ENCODE measurements at places on chromosomes 2 and 18.

GRCh38 chr2:69453475-69454129 is 16.4 kb upstream of the NFU1 start:
- DNase-seq: no peak

DNA sequence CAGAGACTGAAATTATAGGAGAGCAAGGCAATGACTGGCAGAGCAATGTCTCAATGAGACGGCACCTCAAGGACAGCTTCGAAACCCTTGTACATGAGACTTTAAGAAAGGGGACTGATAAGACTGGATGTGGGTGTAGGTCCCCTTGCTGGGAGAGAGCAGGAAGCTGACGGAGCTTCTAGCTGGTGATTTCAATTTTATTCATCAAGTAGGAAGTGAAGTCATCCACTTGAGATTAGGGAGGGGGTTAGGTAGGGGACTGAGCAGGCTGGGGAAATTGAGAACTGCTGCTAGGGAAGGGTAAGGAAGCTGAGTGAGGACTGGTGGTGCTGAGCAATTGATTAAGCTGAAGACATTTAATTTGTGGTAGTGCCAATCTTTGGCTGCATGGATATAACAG is 99.5 kb upstream of the ITGB6 start:
- no peak for DNase-seq

GRCh38 chr2:70733646-70734180 is 34.3 kb downstream of the ADD2 start:
- no peak for DNase-seq

DNA sequence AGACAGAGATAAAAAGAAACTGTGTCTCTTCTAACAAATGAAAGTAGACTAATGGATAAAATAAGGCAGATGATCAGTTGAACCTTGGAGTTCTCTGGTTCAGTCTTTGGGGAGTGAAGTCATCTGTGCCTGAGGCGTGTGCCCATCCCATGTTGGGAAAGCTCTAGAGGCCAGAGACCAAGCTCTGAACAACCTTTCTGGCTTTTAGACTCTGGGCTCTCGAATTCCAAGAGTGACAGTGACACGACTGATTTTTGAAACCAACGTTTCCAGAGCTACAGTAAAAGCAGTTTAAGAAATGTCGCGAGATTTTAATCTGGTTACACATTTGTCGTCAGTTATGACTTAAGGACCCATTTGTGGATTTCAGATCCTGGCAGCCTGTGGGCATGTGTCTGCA is 83.7 kb upstream of the APCDD1 start:
- no peak for DNase-seq

GRCh38 chr2:72722492-72723070 is 103.3 kb downstream of the EXOC6B start:
- no peak for DNase-seq

DNA sequence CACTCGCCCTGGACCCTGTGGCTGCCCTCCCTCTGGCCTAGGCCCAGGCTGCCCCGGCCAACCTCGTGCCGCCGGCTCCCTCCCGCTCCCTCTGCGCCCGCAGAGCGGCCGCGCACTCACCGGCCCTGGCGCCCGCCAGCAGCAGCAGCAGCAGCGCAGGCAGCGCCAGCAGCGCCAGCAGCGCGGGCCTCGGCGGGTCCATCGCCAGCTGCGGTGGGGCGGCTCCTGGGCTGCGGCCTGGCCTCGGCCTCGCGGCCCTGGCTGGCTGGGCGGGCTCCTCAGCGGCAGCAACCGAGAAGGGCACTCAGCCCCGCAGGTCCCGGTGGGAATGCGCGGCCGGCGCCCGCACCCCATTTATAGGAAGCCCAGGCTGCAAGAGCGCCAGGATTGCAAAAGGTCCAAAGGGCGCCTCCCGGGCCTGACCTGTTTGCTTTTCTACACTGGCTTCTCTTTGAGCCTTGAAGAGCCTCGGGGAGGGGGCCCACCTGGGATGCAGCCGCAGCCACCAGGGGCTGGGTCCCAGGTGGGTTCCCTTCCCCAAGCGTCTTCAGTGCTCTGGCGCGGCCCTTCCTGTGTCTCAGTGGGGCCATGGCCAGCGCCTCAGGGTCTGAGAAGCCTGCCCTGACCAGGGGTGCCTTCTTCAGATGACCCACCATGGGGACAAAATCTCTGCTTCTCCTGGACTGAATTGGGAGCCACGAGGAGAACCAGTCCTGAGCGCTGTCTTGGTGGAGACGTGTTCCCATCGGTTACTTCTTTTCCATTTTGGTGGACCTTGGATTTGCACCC is at the start of gene APOB:
APOB (minus strand) TSS at position 330 of the 789 bp plus-strand sequence; CDS start at position 202, 128 bp downstream.
- DNase-seq: no peak

GRCh38 chr2:173210270-173211196 is 134.9 kb downstream of the MAP3K20 start:
- DNase-seq: peak; percentile 69

DNA sequence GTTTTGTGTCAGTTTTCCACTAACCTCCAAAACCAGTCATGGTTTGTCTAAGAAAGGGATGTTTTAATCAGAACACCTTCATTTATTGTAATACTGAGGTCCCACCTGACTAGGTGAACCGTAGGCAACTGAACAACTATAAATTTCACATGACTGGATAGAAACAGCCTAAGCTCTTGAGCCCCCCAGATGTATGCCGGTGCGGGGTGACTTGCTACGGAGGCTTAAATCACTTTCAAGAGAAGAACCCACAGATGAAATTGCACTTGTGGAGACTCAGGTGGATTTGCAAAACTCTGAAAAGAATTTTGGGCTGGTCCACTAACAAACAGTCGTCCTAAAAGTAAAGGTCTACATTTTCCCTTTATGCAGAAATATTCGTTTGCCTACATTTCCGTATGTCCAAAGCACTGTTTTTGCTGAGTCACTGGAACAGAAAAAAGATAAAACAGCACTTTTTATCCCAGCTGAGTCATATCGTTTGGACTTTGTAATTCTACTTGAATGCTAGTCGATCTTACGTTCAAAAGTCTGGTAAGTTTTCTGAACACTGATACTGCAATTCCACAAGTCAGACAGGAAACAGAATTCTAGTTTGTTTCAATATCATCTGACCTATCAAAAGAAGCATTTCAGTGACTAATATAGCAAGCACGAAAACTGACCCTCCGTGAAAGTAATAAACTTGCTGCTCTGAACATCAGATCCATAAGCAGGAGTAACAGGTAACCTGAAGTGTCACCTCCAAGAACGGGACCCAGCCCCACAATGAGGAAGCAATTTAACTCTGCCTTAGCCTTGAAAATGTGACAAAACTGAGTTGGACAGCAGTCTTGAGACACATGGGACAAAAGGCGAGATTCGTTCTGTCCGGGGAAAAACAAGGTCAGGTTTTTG is 18.1 kb downstream of the ZNF516 start:
- no peak for DNase-seq

GRCh38 chr2:118118479-118118878 is 30.2 kb downstream of the INSIG2 start:
- no peak for DNase-seq

- no peak for DNase-seq
Measured at GRCh38 chr2:127309468-127309867, 15.5 kb upstream of the ERCC3 start.

DNA sequence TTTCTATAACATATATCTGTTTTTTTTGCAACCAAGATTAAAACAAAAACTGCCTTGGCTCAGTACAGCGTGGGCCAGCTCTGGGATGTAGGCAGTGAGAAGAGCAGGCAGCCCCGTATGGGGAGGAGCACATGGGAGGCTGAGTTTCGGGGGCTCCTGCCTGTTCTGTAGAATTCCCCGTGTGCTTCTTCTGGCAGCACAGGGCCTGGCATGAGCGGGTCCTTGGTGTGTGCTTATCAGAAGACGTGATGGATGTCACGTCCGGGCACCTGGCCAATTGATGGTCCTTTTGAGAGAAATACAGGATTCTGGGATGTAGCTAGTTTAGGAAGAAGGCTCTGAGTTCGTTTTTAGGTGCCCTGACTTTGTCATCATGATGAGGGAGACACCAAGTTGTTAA is 16.2 kb downstream of the IMPA2 start:
- no peak for DNase-seq

DNA sequence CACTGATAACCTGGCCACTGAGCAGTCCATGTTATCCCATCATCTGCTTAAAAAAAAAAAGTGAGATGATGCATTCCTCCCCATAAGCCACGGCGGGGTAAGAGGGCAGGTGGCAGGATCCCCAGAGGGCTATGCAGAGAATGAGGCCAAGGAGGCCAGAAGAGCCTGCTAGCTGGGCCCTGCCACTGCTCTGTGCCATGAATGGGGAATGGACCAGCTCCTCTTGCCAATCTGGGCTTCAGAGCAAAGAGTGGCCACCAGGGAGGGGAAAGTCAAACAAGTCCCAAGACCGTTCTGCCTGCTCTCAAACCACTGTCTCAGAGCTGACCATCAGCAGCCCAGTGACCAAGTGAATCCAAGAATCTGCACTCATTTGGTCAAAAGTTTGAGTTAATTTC is 202.4 kb downstream of the TWIST2 start:
- no peak for DNase-seq

DNA sequence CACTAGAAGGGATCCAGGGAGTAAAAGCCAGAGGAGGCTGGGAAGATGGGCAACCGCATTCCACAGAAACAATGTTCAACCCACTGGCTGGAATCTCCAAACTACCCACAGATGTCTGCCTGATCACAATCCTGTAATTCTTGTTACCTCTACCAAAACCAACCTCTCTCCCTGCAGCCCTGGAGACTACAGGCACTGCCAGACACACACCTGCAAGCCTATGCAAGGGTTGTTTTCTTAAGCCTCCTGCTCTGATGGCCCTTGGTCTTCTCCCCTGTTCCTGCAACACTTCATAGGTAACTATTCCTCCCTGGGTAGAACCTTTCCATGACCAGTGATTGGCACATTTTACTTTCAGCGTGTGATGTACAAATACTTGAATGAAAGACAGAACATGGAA is 21.9 kb downstream of the ST6GAL2 start:
- DNase-seq: no peak

DNA sequence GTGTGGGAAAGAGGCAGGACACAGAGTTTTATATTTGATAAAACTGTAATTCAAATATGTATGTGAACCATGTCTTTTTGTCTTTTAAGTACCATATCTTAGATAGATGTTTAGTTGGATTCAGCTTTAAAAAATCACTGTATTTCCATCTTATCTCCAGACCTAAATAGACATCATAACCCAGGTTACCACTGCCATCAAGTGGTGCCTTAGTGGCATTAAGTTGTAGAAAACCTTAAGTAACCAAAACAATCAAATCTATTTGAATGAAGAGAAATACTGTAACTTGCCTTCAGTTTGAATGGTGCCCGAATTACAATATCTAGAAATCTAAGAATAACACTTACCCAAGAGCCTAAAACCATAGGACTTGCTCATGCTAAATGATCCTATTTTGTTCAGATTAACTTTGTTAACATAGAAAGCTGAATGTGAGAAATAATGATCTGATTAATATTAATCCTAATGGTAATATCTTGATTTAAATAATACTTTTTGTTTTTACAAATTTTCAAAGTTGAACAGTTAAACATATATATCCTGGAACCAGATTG is 92.5 kb upstream of the MAP2 start:
- peak; percentile 7 for DNase-seq

- DNase-seq: no peak
Measured at GRCh38 chr18:31549416-31549815, 42.3 kb upstream of the TTR start.

GRCh38 chr2:218194880-218195279 is 22.1 kb upstream of the ARPC2 start:
- DNase-seq: no peak

DNA sequence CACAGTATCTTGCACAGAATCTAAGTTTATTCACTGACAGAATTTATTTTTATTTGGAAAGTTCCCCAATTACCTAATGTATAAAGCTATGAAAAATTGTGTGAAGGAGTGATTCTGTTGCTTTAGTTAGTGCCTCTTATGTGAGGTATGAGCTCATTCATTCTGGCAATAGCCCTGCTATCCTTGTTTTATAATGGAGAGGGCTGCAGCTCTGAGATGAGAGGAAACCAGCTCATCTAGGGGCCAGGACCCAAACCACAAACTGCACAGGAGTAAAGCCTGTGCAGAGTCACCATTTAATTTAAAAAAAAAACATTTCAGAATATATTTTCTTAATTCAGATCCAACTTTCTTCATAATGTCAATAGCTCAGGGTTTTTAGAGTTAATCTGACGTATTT is 383.0 kb downstream of the TMEM182 start:
- no peak for DNase-seq

DNA sequence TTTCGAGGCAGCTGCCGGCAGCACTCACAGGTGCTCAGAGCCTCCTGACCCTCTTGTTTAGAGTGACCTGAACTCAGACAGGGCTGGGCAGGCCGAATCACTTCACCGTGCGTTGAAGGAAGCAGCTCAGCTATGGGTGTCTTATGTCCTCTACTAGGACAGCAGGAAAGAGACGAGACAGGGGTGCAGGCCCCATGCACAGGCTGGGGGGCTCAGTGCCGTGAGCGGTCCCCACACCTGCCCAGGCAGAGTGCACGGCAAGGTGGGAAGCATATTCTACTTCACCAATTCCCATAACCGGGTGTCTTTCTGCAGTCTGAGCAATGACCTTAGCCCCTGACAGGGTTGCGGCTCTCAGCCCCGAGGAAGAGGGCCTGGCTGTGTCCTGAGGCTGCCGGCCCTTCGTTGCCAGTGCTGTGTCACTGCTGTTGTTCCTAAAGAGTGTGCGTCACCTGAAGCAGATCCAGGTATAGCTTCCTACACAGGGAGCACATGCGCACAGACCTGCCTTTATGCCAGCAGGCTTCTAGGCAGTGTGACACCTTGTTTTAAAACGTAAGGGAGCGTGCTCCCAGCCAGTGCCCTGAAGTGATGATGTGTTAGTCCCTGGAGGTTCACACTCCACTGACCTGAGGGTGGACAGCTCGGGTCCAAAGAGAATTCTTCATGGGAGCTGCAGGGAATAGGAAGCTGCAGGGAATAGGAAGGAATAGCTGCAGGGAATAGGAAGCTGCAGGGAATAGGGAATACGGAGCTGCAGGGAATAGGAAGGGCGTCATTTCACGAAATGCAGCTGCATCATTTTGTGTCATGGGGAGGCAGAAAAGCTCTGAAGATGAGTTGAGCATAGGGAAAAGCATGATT is 207.9 kb upstream of the SALL3 start:
- DNase-seq: no peak

- DNase-seq: no peak
Measured at GRCh38 chr18:77114152-77114414, 18.5 kb downstream of the MBP start.

DNA sequence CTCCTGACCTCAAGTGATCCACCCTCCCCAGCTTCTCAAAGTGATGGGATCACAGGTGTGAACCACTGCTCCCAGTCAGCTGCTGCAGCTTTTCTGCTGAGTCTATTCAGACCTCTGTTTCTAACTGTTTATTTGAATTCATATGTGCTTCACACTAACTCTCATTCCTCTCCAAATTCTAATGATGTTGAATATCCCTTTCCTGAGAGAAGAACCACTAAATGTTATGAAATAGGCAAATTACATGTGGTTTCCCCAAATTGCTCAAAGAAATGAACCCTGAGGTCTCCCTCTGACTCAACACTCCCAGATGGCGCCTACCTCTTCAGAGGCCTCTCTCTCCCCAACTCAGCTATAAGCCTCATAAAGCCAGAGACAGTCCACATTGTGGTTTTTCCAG is 98.6 kb downstream of the IRS1 start:
- DNase-seq: no peak

DNA sequence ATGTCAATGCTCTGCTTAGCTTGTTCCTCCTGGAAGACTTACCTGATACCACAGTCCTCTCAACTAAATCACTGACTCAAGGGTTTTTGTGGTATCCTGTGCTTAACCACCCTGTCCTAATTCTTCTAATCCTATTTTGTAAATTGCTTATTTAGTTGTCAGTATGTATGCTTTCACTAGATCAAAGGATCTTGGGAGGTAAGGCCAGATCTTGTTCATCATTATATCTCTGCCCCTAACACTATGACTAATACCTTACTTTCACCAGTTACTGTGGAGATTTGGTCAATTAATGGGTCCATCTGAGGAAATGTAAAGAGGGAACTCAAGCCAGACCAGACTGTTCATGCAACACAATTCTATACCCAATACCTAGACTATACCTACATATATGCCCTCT is 203.2 kb downstream of the GULP1 start:
- no peak for DNase-seq
